ENCODE measurements at places on chromosomes 5 and 9. TPM values are rescaled to one million over a fixed set of nuclear protein-coding genes. Genes with fewer than 3 reads are reported as not detected.
A peak's percentile ranks its signal among the peaks of the same experiment; 100 is the strongest.

GRCh38 chr9:122103985-122104384 is 10.9 kb upstream of the TTLL11 start:
- DNase-seq: no peak

DNA sequence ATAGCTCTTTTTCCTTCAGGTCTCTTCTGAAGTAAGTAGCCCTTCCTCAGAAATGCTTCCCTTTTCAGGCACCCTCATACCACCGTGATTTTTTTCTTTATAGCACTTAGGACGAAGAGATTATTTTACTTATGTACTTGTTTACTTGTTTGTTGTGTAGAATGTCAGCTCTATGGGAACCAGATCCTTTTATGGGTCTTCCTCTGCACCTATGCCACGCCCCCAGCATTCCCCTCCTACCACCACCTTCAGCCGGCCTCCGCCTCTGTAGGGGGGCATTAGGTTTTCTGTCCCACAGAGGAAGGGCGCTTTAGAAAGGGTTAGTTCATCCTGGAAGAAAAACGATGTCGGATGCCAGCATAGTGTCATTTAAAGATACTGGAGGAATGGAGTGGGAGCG is 1.8 kb downstream of the CDKN2B-AS1 start:
- no peak for DNase-seq

GRCh38 chr5:106420102-106420501 is 1250.6 kb downstream of the EFNA5 start:
- DNase-seq: no peak

KCNN2 gene
- 3.1 TPM for polyA plus RNA-seq

GRCh38 chr9:136175616-136176197 is 29.2 kb downstream of the LHX3 start:
- peak; percentile 66 for DNase-seq

KCNV2 gene
- polyA plus RNA-seq: 0.31 TPM

DNA sequence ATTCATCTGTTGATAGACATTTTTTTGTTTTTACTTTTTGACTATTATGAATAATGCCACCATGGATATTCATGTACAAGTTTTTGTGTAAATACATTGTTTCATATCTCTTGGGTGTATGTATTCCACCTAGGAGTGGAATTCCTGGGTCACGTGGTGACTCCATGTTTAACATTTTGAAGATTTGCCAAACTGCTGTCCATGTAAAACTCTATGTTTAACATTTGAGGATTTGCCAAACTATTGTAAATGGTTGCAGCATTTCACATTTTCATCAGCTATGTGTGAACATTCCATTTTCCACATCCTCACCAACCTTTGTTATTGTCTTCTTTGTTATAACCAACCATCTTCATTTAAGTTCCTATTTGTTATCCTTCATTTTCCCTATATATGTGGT is 12.2 kb downstream of the TMEFF1 start:
- DNase-seq: no peak

TXNDC8 gene
- not detected for polyA plus RNA-seq

BTNL3 gene
- not detected for polyA plus RNA-seq

DNA sequence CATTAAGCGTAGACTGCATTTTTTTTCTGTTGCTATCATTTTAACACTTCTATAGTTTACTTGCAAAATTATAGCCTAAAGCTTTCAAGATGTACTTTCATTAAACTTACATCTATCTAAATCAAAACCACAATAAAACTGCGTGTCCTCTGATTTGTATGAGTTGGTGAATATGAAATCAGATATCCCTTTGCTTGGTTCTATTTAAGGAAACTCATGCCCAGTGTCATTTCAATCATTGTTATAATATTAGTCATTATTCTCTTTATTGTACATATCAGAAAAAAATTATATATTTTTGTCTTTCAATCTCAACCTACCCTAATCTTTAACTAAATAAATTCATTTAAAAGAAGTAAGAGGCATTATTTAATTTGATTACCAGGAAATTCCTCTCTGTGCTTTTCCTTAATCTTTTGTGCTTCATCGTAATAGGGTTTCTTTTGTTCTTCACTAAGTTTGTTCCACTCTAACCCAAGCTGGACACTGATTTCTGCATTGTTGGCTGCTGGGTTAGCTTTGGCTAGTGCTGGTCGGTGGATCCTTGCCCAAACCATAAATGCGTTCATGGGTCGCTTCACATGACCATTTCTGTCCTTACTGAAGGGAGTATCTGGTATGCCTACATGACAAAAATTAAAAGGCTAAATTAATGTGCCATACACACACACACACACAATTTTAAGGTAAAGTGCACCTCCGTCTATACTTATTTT is 3.8 kb downstream of the SOX30 start:
- DNase-seq: no peak

SOHLH1 gene
- not detected for polyA plus RNA-seq

PCDHA4 gene
- 1.2 TPM for polyA plus RNA-seq

UGT3A2 gene
- polyA plus RNA-seq: 16.0 TPM

DNA sequence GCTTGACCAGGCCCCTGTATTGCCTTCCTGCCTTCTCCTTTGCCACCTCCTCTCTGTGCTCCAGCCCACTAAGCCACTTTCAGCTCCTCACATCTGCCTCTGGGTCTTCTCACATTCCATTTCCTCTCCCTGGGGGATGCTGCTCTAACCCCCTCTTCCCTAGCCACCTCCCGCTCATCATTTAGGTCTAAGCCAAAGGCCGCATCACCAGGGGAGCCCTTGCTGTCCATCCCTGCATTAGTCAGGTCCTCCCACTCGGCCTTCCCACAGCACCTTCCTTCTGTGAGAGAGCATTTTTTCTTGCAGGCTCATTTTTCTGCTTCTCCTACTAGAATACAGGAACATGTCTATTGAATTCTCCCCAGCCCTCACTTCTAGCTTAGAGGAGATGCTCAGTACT is 72.6 kb upstream of the GALNT10 start:
- DNase-seq: no peak

OR1J1 gene
- polyA plus RNA-seq: not detected

- peak; percentile 43 for DNase-seq
These were observed 124.3 kb upstream of the SLC12A2 start for GRCh38 chr5:127959152-127959764.

GRCh38 chr5:143200781-143201398 is 202.6 kb downstream of the NR3C1 start:
- DNase-seq: no peak

DNA sequence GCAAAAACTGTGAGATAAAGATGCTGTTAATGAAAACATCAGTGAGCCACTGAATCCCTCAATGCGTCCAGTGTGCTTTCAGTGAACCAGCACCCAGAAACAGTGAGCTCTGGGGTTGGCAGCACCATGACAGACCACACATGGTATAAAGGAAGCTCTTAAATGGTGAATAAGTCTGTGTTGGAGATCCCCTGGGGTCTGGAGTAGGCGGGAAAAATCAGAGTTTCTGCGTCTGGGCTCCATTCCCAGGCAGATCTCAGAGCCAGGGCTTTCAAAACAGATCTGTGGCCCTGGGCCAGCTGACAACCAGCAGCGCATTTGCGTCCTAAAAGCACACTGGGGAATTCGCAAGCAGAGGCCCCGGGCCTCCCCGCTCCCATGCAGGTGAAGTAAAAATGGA is 233.5 kb downstream of the FRMD3 start:
- no peak for DNase-seq

DNA sequence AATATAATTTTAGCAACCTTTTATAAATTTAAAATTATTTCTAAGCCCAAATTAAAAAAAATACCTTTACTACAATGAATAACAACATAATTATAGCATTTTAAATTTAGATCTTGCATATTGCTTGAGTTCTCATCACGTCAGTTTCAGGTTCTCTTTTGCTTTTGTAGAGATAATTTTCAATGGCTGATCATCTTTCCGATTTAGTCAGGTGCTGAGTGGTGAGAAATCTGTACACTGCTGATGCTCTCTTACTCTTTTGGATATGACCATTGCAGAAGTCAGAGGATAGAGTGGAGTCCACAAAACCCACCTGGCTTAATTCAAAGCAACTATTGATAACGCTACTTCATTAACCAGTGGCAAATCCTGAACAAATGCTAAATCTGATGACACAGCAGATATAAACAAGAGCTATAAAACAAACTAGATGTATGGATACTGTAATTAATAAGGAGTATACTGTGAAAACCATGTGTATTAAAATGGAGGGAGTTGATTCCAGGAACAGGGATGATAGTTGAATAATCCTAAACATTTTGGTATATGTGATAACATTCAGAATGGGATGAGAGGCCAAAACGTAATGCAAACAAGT is 394.8 kb downstream of the CSNK1G3 start:
- DNase-seq: no peak

DNA sequence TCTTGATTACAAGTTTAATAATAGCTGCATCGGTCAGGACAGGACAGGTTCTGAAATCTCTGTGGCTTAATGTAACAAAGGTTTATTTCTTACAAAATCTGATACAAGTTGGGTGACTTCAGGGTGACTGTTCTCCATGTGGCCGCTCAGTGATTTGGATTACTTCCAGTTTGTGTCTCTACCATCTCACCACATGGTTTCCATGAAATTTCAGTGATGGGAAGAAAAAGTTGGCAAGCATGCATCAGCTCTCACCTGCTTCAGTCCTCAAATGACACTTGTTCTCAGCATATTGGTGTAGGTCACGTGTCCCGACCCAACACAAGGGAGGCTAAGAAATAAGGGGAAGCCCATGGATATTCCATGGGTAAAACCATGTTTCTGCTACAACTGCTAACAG is 7.8 kb upstream of the TMEM268 start:
- no peak for DNase-seq

FGF18 gene
- 0.44 TPM for polyA plus RNA-seq

TSSK1B gene
- not detected for polyA plus RNA-seq

DNA sequence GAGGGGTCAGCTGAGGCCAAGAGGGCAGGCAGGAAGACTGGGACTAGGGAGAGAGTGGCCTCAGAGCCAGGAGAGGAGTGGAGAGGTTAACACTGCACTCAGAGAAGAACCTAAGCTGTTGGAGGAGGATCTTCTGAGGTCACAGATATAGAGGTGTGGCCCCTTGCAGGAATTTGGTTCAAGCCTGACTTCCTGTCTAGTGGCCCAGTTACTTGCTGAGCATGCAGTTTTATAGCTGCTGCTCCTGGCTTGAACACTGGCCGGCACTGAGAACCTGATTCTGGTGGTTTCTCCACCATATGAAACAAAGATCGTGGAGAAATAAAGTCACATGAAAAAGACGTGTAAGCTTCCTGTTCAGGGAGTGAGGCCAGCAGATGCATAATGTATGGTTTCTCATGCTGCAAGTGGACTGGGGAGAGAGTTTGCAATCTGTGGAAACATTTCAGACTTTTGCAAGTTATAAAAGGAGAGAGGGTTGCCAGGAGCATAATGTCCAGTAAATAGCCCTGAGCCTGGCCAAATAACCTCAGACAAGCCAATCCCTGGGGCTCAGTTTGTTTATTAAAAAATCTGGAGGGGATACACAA is 82.6 kb downstream of the GALNT10 start:
- DNase-seq: no peak

FGF10 gene
- 8.4 TPM for polyA plus RNA-seq

CCNI2 gene
- polyA plus RNA-seq: 2.6 TPM

HSD17B4 gene
- polyA plus RNA-seq: 180 TPM

LRRC70 gene
- polyA plus RNA-seq: 5.1 TPM

GRCh38 chr5:164358531-164359259 is 853.3 kb downstream of the MAT2B start:
- no peak for DNase-seq

DNA sequence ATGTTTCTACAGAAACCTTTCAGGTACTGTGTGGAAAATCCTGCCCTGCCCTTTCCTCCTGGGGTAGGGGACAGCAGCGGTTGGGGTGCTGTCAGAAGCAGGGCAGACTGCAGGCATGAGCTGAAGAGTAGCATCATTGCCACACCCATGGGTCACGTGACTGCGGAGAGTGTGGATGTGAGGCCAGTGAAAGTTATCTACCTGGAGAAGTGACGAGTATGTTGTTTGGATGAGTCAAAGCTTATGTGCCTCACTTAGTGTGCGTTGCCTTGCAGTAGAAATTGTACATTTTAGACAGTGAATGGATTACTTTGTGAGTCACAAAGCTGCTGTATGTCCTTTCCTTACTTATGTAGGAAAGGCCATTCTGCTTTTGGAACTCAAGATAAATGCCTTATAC is 21.7 kb upstream of the ACTBL2 start:
- no peak for DNase-seq

KLF9 gene
- polyA plus RNA-seq: 6.9 TPM

DNA sequence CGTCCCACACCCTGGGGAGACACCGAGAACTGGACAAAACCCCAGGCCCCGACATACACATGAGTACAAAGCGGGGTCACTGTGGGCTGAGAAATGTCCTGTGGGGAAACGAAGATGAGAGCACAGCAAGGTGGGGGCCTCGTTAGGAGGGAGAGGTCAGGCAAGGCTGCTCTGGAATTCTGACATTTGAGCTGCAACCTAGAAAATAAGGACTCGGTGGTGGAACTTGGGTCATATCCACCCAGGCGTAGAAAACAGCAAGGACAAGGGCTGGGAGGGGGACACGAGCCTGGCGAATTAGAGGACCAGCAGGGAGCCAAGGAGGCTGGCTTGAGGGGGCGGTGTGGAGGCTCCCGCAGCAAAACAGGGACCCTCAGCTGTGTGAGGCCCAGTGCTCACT is 32.8 kb downstream of the NCS1 start:
- no peak for DNase-seq

DNA sequence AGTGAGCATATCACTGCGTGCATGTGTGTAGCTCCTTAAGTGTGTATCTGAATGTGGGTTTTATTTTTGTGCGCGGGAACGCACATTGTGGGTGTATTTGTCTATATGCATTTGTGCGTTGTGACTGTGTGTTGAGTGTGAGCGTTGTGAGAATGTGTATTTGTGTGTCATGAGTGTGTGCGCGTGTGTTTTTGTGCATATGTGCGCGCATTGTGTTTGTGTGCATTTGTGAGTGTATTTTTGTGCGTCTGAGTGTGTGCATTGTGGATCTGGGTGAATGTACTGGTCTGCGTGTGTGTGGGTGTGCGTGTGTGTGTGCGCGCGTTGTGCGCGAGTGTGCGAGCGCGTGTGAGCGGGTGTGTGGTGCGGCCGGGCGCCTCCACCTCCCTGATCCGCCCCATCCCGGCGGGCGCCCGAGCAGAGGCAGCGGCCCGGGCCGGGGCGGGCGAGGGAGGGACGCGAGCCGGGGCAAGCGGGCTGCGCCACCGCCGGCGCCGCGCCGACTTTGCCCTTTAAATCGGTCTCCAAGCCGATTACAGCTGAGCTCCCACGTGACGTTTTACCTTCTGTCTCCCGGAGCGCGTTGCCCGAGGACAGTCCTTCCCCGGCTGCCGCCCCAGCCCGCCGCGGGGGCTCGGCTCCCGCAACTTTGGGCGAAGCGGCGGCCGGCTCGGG is at the start of gene RASGRF2:
RASGRF2 (plus strand) TSS at position 596 of the 675 bp plus-strand sequence. CDS start 376 bp downstream, outside the sequence.
- DNase-seq: no peak

RABL6 gene
- polyA plus RNA-seq: 78.7 TPM

CDO1 gene
- polyA plus RNA-seq: 24.5 TPM

GRCh38 chr9:22165144-22165543 is 156.0 kb upstream of the CDKN2B start:
- DNase-seq: no peak

SLC6A19 gene
- 71.8 TPM for polyA plus RNA-seq

PCDHGA10 gene
- 3.7 TPM for polyA plus RNA-seq

DNA sequence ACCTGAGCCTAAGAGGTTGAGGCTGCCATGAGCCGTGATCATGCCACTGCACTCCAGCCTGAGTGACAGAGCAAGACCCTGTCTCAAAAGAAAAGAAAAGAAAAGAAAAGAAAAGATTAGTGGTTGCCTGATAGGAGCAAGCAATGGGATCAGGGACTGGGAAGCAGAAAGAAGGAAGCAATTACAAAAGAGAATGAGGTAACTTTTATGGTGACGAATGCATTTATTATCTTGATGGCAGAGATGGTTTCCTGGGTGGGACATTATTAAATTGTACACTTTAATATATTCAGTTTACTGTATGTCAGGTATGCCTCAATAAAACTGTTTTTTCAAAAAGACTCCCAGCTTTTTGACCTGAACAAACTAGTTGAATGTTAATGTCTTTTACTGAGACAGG is 7.5 kb upstream of the PFDN1 start:
- DNase-seq: no peak
